ENCODE measurements at places on chromosomes 7 and 10.

GRCh38 chr7:86747698-86748097 lies 104.0 kb downstream of the GRM3 start:
- H3K27me3 ChIP-seq, result no peaks in the 10 kb centered on the region
- DNase-seq, result no peak
- H3K27ac ChIP-seq, result no peak overlapping the region
- no peaks in the 10 kb centered on the region for H3K4me1 ChIP-seq

DNA sequence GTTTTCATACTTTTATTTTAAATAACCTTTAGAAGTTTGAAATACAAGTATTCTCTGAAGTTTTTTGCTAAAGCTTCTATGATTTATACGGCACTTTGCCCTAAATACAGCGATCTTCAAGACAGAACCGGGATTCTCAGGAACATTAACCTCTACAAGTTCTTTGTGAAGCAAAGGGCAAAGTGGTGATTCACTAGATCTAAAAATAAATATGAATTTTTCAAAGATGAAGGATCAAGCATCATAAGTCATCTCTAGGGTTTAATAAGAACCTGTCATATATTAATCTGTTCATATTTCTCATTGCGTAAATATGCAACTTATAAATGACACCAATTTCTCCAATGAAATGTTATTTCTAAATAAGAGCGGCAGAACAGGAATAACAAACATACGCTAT lies 30.7 kb downstream of the DGKB start:
- no peak for DNase-seq
- H3K36me3 ChIP-seq, result no peaks in the 10 kb centered on the region
- H3K27me3 ChIP-seq, result no peaks in the 10 kb centered on the region
- no peaks in the 10 kb centered on the region for H3K4me1 ChIP-seq

DNA sequence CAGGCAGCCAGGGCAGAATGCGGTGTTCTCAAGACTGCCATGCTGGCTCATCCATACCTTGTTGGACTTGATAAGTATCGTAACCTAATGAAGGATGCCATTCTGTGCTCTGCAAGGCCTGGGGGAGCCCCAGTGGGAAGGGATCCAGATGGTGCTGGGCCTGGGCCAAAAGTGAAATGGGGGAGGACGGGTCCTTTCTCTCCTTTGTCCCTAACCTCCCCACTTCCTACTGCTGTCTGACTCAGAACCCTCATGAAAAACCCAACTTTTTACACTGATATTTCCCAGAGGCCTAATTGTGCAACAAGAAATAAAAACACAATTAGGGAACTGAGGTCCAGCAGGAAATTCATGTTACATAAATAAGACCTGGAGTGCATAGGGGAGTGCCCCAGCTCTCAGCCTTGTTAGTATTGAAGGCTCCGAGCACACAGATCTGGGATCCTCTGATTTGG lies 193.7 kb upstream of the SVIL start:
- H3K36me3 ChIP-seq, result no peaks in the 10 kb centered on the region
- no peak overlapping the region for H3K27ac ChIP-seq
- no peak for DNase-seq
- H3K4me1 ChIP-seq, result no peaks in the 10 kb centered on the region
- H3K4me3 ChIP-seq, result no peak overlapping the region
- H3K27me3 ChIP-seq, result no peaks in the 10 kb centered on the region

GRCh38 chr10:128958834-128959690 lies 508.0 kb upstream of the MGMT start:
- no peak for DNase-seq
- no peaks in the 10 kb centered on the region for H3K36me3 ChIP-seq
- no peaks in the 10 kb centered on the region for H3K27me3 ChIP-seq
- no peak overlapping the region for H3K27ac ChIP-seq

DNA sequence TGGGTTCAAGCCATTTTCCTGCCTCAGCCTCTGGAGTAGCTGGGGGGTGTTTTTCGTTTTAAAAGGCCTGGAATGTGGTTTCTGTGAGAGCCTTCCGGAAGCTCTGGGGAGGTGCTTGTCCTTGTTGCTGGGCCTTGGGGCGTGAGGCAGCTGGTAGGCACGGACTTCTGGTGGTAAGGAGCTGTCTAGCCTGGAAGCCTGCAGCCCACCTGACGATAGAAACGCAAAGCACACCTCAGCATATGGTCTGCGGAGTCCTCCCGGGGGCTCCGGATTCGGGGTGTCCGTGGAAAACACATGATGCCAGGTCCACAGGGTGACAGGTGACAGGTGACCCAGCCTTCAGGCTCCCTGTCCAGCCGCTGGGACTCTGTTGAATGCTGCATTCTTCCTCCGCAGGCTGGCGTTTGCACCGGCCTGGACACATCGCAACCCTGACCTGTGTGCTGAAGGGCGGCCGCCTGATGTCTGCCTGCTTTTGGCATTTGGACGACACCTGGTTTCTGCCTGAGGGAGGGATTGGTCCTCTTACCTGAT lies 37.3 kb downstream of the INPP5A start:
- H3K4me3 ChIP-seq, result no peak overlapping the region
- DNase-seq, result peak; percentile 59
- H3K36me3 ChIP-seq, result no peaks in the 10 kb centered on the region

DNA sequence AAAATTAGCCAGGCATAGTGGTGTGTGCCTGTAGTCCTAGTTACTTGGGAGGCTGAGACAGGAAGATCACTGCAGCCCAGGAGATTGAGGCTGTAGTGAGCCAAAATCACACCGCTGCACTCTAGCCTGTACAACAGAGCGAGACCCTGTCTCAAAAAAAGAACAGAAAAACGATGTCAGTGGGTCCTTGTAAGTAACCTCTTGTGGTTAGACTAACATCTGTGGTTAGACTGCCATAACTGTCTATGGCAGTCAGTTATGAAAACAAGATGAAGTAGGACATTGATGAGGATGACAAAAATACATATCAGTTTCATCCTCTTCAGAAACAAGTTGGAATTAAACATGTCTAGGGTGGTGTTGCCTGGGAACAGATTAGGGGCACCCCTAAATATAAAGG lies 53.3 kb downstream of the AKAP9 start:
- H3K4me1 ChIP-seq, result no peaks in the 10 kb centered on the region
- H3K27ac ChIP-seq, result no peak overlapping the region
- no peak overlapping the region for H3K4me3 ChIP-seq
- peaks cover 8% of the 10 kb centered on the region for H3K36me3 ChIP-seq
- no peaks in the 10 kb centered on the region for H3K27me3 ChIP-seq

DNA sequence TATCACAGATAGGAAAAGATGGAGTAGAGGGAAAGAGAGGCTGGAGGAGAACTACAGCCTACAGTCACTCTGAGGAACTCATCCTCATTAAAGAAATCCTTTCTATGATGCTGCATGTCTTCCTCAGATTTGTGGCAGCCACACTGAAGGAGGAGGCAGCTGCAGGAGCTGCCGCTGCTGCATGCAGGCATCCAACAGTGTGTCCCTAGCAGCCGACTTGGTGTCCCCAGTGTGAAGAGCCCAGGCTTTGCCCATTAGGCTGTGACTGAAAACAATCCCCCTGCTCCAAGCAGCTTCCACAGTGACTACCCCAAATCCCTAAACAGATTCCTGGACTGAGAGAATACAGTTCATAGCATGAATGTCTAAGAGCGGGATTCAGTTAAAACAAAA lies 23.1 kb downstream of the SKIDA1 start:
- DNase-seq, result no peak
- H3K27ac ChIP-seq, result no peak overlapping the region
- peaks cover 3% of the 10 kb centered on the region for H3K4me1 ChIP-seq
- no peak overlapping the region for H3K4me3 ChIP-seq
- no peaks in the 10 kb centered on the region for H3K36me3 ChIP-seq

DNA sequence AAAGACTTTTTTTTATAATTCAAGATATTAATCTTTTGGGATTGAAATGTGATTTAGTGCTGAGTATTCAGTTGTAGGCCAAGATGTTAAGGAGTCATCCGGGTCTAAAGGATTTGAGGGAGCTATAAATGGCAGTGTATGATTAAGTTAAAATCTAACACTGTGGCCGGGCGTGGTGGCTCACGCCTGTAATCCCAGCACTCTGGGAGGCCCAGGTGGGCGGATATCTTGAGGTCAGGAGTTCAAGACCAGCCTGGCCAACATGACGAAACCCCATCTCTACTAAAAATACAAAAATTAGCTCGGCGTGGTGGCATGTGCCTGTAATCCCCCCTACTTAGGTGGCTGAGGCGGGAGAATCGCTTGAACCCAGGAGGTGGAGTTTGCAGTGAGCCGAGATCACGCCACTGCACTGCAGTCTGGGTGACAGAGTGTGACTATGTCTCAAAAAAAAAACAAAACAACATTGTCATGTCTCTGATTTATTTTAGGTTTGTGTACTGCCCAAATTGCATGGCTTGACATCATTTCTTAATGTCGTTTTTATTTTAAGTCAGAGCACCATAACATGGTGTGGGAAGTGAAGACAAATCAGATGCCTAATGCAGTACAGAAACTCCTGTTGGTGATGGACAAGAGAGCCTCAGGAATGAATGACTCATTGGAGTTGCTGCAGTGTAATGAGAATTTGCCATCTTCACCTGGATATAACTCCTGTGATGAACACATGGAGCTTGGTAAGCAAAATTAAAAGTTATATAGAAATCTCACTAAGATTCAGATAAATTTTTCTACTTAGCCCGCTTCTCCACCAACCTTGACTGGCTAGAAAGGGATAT lies 10.7 kb downstream of the HBP1 start:
- H3K27me3 ChIP-seq, result no peaks in the 10 kb centered on the region
- no peak for DNase-seq
- no peaks in the 10 kb centered on the region for H3K4me1 ChIP-seq

GRCh38 chr7:132055336-132056120 lies 499.1 kb upstream of the PODXL start:
- H3K27ac ChIP-seq, result no peak overlapping the region
- no peak overlapping the region for H3K4me3 ChIP-seq
- H3K27me3 ChIP-seq, result peaks cover 3% of the 10 kb centered on the region
- no peaks in the 10 kb centered on the region for H3K36me3 ChIP-seq

DNA sequence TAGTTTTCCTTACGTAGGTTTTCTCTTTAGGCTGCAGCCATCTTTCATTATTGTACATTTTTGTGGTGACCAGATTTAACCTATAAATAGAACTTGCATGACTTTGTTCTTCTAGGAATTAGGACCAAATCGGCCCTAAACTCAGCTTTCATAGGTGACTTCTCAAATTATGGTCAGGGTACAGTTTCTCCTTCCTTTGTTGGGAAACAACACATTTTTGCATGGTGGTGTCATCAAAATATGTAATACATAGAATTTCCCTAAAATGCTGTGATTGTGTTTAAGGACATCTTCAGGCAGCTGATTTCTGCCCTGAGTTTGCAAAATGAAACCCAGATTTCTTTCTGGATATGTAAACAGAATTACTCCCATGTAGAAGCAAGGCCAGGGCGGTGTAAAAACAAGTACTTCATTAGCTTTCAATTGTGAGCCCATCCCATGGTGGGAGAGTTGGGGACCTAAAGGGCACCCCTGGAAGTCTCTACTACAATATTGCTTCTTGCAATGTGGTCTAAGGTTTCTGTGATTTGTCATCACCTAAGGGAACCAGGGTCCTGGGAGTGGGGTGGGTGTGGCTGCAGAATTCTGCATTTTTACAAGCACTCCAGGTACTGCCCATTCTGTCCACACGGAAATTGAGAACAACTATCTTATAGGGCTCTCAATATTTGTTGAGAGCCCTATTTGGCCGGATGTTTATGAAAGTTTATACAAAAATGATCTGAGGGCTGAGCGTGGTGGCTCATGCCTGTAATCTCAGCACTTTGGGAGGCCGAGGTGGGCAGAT lies 121.0 kb upstream of the FAM171A1 start:
- H3K27me3 ChIP-seq, result peaks cover 5% of the 10 kb centered on the region
- no peaks in the 10 kb centered on the region for H3K36me3 ChIP-seq
- DNase-seq, result no peak

GRCh38 chr7:55129541-55130394 lies 111.0 kb downstream of the EGFR start:
- H3K27ac ChIP-seq, result peak overlapping the region; percentile 90
- no peaks in the 10 kb centered on the region for H3K27me3 ChIP-seq
- H3K36me3 ChIP-seq, result no peaks in the 10 kb centered on the region

DNA sequence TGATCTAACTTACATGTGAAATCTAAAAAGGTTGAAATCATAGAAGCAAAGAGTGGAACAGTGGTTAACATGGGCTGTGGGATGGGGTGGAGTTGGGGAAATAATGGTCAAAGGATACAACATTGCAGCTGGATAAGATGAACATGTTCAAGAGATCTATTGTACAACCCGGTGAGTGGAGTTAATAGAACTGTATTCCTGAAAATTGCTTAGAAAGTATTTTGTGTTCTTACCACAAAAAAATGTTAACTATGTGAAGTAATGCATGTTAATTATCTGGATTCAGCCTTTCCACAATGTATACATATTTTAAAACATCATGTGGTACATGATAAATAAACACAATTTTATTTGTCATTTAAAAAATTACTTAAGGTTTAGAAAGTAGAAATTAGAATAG lies 271.0 kb upstream of the LRRTM3 start:
- DNase-seq, result no peak
- H3K27ac ChIP-seq, result no peak overlapping the region
- H3K4me1 ChIP-seq, result no peaks in the 10 kb centered on the region
- no peaks in the 10 kb centered on the region for H3K36me3 ChIP-seq

GRCh38 chr10:4344492-4344994 lies 481.5 kb upstream of the AKR1E2 start:
- H3K4me1 ChIP-seq, result peaks cover 5% of the 10 kb centered on the region
- peak; percentile 30 for DNase-seq
- H3K36me3 ChIP-seq, result no peaks in the 10 kb centered on the region

- H3K36me3 ChIP-seq, result peaks cover 33% of the 10 kb centered on the region
- no peaks in the 10 kb centered on the region for H3K27me3 ChIP-seq
- no peaks in the 10 kb centered on the region for H3K4me1 ChIP-seq
- no peak overlapping the region for H3K27ac ChIP-seq
Measured at GRCh38 chr7:30797176-30798040, 26.2 kb downstream of the MINDY4 start.

- H3K27ac ChIP-seq, result no peak overlapping the region
- no peaks in the 10 kb centered on the region for H3K36me3 ChIP-seq
- no peaks in the 10 kb centered on the region for H3K4me1 ChIP-seq
- H3K27me3 ChIP-seq, result no peaks in the 10 kb centered on the region
- no peak for DNase-seq
- no peak overlapping the region for H3K4me3 ChIP-seq
Measured at GRCh38 chr10:112094984-112095383, 88.6 kb downstream of the GPAM start.

DNA sequence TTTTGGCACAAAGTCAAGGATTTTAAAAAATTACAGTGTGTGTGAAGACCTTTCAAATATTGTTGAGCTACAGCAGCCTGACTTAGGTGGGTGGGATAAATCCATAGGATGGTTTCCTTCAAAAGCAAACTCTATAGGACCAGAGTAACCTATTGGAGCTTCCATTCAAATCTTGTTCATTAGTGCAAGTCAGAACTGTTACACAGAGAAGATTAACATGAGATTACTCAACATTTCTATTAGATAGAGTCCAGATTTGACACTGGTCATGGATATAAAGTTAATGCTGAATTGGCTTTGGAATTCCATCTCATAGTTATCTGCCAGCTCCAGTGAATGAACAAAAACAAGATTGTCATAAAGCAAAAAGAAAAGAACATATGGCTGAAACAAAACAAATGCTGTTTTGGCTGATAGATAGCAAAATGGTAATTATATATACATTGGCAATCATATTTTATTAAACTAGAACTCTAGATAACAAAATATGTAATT lies 129.6 kb upstream of the SEMA3A start:
- H3K27ac ChIP-seq, result no peak overlapping the region
- no peak overlapping the region for H3K4me3 ChIP-seq
- no peaks in the 10 kb centered on the region for H3K27me3 ChIP-seq
- DNase-seq, result peak; percentile 65
- H3K4me1 ChIP-seq, result no peaks in the 10 kb centered on the region

Data from lung (tissue), 17 donors.